ENCODE measurements at places on chromosomes 16 and 17.

DNA sequence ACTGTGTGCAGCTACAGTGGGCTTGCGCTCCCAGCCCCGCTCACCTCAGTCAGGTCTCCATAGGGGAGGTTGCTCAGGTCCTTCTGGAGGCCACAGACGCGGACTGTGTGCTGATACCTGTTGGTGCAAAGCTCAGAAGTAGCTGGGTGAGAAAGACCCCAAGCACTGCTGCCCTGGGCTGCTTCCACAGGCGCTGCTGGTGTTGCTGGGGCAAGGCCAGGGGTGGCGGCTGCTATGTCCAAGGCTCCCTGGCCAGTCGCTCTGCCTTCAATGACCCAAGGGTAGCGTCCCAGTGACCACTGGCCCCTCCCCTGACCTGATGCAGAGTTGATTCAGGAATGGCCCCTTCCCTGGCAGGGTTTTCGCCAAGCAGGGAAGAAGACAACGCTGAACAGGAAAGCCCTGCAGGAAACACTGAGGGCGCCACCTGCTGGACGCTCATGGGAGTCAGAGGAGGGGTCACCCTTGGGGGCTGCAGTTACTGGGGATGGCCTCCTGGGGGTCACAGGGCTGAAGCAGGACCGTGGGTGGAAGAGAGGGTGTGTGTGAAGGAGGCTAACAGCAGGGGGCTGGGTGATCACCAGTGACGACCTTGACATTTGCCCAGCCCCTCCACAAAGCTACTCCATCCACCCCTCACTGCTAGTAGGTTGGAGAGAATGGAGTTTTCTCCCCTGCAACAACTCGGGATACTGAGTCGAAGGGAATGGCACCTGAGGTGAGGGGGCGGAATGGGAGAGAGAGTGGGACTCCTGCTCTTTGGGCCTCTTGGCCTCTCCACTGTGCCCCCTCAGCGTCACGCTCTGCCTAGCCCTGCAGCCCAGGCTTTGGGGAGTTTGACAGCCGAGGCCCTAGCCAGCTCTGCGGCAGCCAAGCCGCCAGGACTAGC is 38.3 kb downstream of the ABCC12 start:
- peak; percentile 32 for DNase-seq

DNA sequence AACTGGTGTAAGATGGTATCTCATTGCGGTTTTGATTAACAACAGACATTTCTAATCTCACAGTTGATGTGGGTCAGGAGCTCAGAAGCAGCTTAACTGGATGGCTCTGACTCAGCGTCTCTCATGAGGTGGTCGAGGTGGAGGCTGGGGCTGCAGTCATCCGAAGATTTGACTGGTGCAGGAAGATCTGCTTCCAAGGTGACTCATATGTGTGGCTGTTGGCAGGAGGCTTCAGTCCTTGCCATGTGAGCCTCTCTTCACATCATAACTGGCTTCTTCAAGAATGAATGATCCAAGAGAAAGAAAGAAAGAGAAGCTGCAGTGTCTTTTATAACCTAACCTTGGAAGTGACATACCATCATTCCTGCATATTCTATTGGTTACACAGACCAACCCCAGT is 376.1 kb downstream of the SEC14L1 start:
- DNase-seq = no peak

DNA sequence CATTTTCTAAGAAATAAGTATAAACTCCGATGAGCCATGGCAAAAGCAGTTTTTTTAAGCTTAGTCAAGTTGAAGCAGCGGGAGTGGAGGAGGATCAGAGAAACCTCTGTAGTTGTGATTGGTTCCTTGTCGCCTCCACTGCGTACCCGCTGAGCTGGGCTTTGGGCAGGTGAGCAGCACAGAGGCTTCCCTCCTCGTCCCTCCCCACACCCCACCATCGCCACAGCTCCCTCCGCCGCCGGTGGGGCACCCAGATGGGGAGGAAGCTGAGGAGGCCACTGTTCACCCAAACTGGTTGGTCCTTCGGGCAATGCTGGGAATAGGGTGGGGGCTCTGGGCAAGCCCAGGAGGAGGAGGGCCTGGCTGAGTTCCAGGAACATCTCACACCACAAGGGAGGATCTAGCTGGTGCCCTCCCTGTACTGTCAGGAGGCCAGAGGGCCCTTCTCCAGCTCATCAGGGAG is 5.2 kb upstream of the MRPL38 start:
- no peak for DNase-seq

GRCh38 chr16:48235556-48236136 is 8.5 kb upstream of the LONP2 start:
- DNase-seq = no peak

GRCh38 chr16:61296814-61297213 is 739.4 kb downstream of the CDH8 start:
- no peak for DNase-seq

GRCh38 chr16:8975039-8975438 is 11.3 kb upstream of the USP7 start:
- no peak for DNase-seq

- DNase-seq = no peak
Measured at GRCh38 chr17:30599428-30600059, 122.3 kb downstream of the GOSR1 start.

DNA sequence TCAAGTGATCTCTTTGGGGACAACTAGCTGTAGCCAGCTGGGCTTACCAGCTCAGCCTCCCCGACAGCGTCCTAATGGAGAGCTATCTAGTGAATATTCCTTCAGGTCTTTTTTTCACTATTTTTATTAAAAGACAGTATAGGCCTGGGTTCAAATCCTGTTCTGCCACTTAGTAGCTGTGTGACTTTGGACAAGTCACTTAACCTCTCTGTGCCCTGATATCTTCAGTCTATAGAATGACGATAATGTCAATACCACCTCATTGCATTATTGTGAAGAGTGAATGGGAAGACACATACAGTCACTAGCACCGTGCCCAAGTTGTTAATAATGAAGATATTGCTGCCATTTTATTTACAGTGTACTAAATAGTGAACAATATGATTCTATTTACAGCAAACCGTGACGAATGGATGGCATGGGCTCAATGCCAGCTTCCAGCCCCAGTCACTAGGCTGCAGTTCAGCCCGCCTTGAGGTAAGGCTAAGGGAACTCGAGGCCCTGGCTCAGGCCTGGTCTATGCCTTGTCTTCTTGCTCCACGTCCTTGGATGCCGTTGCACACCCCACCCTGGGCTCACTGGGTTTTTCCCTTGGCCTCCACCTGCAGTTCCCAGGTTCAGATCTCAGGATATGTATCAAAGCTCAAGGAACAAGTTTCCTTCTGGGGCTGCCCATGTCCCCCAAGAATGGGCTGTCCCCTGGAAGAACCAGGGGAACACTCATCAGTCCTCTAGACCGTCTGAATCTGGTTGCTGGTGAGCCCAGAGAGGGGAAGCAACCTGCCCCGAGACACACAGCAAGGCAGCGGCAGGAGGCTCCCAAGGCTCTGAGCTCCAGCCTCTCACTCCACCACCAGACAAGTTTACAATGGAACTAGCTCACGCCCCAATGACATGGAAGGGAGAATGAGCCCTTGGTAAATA is 95.4 kb upstream of the TNRC6C start:
- DNase-seq = no peak

GRCh38 chr16:49652456-49653172 is 203.3 kb downstream of the ZNF423 start:
- no peak for DNase-seq

- DNase-seq = no peak
Measured at GRCh38 chr16:77662246-77662645, 60.1 kb upstream of the NUDT7 start.

DNA sequence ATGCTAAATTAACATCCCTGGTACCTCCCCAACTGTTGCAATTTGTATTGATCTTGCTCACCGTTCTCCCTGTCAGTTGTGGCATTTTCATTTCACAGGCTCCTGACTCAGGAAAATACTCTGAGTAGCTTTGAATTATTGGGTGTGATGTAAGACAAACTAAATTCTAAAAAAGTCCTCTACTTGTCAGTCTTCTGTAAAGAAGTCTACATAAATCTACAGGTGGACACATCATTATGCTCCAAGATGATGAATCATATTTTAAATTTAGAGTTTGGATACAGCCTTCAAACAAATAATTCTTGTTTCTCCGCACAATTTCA is 47.2 kb downstream of the MARCHF10 start:
- no peak for DNase-seq

DNA sequence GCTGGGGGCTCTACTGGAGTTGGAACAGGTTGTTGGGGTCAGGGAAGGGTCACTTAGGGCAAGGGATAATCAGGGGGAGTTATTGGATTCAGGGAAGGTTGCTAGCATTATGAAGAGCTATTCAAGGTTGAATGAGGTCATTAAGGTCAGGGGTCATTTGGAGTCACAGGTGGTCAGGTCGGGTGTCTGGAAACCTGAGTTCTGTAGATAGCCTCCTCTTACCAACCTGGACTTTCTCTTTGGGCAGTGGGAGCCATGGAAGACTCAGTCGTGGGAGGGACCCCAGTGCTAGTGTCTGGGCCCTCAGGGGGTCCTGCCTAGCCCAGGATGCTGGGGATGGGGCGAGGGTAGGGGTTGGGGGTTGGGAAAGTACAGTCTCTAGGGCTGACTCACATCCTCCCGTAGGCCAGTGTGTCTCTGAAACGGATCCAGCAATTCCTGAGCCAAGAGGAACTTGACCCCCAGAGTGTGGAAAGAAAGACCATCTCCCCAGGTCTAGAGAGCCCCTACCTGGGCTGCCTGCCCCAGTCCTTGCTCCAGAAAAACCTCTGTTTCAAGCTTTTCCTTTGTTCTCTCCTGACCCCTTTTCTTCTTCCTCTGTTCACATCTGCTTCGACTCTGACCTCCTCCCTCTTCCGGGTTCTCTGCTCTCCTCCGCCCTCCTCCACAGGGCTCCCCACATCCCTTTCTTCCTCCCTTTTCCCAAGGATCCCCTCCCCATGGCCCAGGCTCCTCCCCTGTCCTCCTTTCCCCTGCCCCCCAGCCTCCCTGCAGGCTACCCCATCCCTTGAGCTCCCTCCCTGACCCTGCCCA is 33.5 kb downstream of the ABCC3 start:
- DNase-seq = no peak

- DNase-seq = no peak
Measured at GRCh38 chr17:30274887-30275286, 16.9 kb downstream of the BLMH start.

- DNase-seq = no peak
Measured at GRCh38 chr16:49332589-49333258, 40.9 kb upstream of the C16orf78 start.

DNA sequence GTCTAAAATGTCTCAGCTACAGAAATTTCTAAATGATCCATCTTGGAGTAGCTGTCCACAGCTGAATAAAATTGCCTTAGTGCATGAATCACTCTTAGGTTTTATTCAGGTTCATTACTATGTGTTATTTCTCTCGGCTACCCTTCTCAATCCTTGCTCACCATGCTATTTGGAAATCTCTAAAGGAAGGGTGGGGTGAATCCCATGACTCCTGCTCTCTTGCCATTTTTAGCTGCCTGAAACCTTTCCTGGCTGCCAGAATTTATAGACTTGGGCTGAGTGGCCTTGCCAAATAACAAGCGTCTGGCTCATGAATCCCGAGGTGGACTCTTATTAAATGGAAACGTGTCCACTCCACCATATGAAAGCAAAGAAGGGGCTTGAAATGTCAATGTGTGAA is 936.1 kb upstream of the SOX9 start:
- DNase-seq = no peak

GRCh38 chr17:8698162-8698971 is 46.3 kb downstream of the CCDC42 start:
- no peak for DNase-seq

DNA sequence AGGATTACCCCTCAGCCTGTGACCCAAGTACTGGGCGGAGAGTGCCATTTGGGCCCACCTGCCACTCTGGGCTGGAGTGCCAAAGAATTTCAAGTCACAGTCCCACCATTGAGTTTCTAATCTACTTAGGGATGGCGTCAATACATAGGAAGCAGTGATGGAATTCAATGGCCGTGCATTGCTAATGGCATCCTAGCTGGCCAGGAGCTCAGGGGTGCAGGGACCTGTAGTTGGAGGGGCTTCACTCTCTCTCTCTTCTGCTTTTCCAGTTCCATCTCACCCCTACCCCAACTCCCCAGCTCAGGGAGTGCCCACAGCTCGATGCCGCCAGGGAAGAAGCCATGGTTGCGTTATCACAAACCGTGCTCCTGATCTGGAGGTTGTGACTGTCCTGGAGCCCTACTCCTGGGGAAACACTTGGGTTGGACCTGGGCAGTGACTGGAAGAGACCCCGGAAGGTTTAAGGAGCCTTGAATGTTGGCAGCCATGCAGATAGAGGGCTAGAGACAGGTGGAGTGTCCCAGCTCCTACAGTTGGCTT is 2.4 kb downstream of the MMP15 start:
- DNase-seq = no peak

- DNase-seq = no peak
Measured at GRCh38 chr16:11093572-11094074, 149.3 kb downstream of the CLEC16A start.

DNA sequence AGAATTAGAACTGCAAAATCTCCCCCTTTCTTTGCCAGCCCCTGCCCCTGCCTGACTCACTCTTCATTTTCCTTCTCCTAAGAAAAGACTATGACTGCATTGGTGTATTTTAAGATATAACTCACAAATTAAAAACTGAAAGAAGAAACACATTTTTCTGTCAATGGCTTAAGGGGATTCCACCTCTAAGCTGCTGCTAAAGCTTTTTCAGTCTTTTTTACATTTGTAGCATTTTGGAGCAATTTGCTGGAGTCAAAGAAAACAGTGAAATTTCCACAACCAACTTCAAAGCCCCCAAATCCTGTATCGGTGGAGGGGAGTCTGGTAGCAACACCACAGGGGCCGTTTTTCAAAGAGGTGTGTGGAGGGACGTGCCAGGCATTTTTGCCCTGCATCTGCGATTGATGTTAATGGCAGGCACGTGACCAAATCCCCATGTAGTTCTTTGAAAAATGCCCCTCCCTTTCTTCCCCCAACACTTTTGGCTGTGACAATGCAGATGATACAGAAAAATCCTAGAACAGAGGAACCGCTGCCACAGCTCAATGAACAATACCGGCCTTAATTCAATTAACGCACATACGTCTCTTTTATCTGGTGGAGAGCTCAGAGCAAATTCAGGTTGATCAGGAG is 28.5 kb downstream of the MAF start:
- no peak for DNase-seq

DNA sequence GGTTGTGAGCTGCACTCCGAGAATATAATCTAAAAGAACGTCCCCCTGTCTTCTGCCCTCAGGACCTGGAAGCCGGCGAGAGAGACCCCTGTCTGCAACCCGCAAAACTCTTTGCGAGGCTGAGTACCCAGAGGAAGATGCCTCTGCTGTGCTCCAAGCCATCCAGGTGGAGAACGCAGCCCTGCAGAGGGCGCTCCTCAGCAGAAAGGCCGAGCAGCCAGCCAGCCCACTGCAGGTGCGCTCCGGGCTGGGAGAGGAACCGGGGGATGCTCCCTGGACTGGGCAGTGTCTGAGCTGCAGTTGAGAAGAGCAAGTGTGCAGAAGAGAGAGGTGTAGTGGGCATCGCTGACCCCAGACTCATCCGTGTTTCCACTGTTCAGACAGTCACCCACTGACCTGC is 148.3 kb downstream of the KATNIP start:
- no peak for DNase-seq

GRCh38 chr17:49223517-49224197 is 6.9 kb downstream of the PHOSPHO1 start:
- peak; percentile 71 for DNase-seq

- DNase-seq = no peak
Measured at GRCh38 chr17:17401271-17401781, 75.5 kb upstream of the MED9 start.

GRCh38 chr17:48053758-48054237 is 5.6 kb downstream of the NFE2L1 start:
- no peak for DNase-seq

- DNase-seq = no peak
Measured at GRCh38 chr17:54859187-54859586, 41.5 kb upstream of the TOM1L1 start.

GRCh38 chr17:57955183-57955931 is at the start of gene CUEDC1:
TSS of gene CUEDC1 (minus strand) at chr17:57955412. CDS start at chr17:57885564, 69,848 bp downstream.
- DNase-seq = peak; percentile 60
